ENCODE measurements at places on chromosomes 12 and 14.

GRCh38 chr14:49566714-49567113 lies 19.5 kb downstream of the RPS29 start:
- DNase-seq: no peak

- peak; percentile 52 for DNase-seq
These were observed 62.4 kb downstream of the PPM1A start for GRCh38 chr14:60311417-60311816.

GRCh38 chr12:103667125-103667524 lies 80.1 kb downstream of the STAB2 start:
- DNase-seq: no peak

DNA sequence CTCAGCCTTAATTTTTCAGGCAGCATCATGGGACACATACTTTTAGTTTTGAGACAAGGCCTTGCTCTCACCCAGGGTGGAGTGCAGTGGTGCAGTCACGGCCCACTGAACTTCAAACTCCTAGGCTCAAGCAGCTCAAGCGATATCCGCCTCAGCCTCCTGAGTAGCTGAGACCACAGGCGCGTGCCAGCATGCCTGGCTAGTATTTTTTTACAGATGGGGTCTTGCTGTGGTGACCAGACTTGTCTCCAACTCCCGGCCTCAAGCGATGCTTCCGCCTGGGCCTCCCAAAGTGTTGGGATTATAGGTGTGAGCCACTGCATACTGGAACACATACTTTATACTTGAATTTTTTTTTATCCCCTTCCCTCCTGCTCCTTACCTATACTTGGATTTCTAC lies 2.8 kb downstream of the RDH5 start:
- no peak for DNase-seq

GRCh38 chr12:102702447-102703114 lies 214.5 kb downstream of the PAH start:
- peak; percentile 75 for DNase-seq

DNA sequence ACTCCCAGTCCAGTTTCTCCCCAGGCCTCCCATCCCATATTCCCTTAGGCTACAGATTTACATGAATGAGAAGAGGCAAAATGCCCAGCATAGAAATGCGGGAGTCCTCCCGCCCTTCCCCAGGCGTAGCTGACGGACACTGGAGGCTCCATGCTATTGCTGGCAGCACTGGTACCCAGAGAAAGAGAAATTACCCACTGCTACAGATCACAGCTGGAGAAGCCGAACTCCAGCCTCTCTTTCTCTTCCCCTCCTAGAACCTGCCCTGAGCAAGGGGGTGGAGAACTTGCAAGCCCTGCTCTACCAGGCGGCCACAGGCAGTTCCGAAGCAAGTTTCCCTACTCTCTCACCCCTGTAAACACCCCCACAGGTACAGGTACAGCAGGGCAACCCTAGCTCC lies 3.6 kb downstream of the LTBR start:
- no peak for DNase-seq

GRCh38 chr12:10186299-10186698 lies 7.5 kb downstream of the TMEM52B start:
- no peak for DNase-seq
